ENCODE measurements at places on chromosomes 13 and 19.
A peak's percentile ranks its signal among the peaks of the same experiment; 100 is the strongest.

GRCh38 chr19:28487999-28488398 is 725.0 kb downstream of the UQCRFS1 start:
- no peak for DNase-seq

- peak; percentile 100 for DNase-seq
Measured at GRCh38 chr19:8355631-8356402, 8.1 kb upstream of the ANGPTL4 start.

GRCh38 chr19:2254064-2254872 is 1.9 kb downstream of the JSRP1 start:
- DNase-seq = no peak

GRCh38 chr13:89845874-89846273 is 1501.6 kb upstream of the MIR17HG start:
- no peak for DNase-seq

DNA sequence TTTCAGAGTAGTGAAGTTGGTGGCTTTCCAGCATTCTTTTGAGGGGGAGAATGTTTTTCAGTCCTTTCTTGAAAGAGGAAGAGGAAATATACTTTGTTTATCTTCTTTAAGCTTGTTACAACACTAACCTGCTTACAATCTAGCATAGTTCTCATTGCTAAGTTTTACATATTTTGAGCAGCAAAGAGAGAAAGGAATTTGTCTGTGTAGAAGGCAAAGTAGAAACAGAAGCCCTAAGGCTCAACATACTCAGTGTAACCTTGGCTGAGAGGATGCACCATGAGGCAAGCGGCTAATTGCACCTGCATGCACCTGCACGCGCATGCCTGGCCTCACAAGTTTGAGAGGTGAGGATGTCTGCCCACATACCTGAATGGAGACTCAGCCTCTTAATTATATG is 2.2 kb downstream of the FRY start:
- DNase-seq = no peak

DNA sequence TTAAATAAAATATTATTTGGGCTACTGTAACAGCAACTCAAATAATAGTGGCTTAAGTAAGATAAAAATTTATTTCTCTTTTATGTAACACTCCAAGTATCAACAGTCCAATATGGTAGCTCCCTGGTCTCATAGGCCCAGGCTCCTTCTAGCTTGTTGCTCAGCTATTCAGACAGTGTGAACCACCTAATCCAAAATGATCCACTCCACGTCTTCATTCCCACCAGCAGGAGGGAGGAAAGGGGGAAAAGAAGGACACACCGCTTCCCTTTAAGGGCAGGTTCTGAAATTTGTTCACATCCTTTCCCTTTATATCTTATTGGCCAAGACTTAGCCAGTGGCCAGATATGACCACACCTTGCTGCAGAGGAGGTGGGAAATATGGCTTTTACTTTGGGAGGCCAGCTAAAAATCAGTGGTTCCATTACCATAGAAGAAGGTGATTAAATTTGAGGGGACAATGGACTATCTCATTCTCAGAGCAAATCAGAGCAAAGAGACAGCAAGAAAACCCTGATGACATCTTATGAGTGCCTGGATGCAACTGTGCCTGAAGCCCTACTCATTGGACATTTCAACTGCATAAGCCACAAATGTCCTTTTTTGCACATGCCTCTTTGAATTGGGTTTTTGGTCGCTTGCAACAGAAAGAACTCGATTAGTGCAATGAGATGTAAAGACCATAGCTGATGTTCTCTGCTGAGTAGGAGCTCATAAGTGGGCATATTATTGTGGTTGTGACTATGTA is 7.0 kb upstream of the EPOR start:
- DNase-seq = no peak

- DNase-seq = no peak
Measured at GRCh38 chr13:37037241-37037640, 22.2 kb downstream of the SUPT20H start.

- DNase-seq = no peak
Measured at GRCh38 chr13:77580748-77581147, 45.2 kb downstream of the SCEL start.

- no peak for DNase-seq
Measured at GRCh38 chr13:111383591-111384440, 63.4 kb downstream of the TEX29 start.

DNA sequence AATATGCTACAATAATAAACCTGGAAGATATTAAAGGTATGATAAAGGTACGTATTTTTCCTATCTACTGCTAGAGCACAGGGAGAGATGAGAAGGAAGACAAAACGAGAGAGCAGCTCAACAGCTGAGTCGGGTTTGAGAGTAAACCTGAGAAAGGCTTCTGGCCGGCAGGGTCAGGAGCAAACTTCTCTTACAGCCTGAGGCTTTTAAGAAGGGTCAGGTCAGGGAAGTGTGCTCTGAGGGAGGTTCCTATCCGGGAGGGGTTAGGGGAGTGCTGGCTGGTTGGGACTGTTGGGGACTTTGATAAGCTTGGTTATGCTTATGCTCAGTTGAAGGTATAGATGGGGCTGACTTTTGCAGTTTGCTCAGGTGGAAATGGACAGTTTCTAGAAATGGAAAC is 77.7 kb upstream of the PRR20A start:
- no peak for DNase-seq

Measured in fibroblast of mammary gland (primary cell).